SW 1271 (cell line): ENCODE measurements at places on chromosomes 2 and 18.

GRCh38 chr2:140392824-140393223, 1612.6 kb upstream of the NXPH2 start:
- no peak for DNase-seq

GRCh38 chr18:63317556-63317946, 2.0 kb downstream of the BCL2 start:
- no peak for DNase-seq

GRCh38 chr2:68110102-68110501, 47.3 kb upstream of the C1D start:
- DNase-seq = no peak

GRCh38 chr2:85990084-85990483, 101.3 kb upstream of the ST3GAL5 start:
- no peak for DNase-seq

DNA sequence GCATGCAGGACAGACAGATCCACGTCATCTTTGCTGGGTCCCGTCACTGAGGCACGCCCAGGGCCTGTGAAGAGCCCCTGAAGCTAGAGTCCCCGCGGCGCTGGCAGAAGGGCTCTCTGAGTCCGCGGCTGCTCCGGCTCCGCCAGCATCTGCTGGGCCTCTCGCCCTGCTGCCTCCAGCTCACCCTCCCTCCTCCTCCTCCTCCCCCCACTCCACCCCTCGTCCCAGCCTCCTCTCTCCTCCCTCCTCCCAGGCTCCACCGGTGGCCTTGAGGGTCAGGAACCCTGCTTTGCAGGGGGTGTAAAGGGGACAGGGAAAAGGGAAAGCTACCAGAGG, at the start of gene TNS1:
Gene TNS1 (minus strand): TSS at position 151 of the 336 bp plus-strand sequence. CDS start 123 bp downstream, at position 28.
- DNase-seq = no peak

- no peak for DNase-seq
Observed at GRCh38 chr2:54952425-54952824, 97.8 kb downstream of the RTN4 start.

DNA sequence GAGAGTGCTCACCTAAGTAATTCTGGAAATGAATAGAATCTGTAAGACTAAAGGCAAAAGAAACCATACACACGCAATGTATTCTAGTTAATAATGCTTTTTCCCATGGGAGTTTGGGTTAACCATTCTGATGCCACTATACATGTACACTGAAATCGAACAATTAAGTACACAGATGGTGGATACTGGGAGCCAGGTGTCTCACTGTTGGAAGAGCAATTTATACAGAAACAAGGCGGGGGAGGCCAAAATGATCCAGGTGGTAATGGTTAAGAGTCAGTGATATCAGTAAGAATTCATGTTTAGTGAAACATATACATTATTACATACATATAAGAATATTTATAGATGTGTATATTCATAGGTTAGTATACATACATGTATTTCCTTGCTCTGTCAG, 67.2 kb downstream of the TMEM131 start:
- no peak for DNase-seq

GRCh38 chr2:37928377-37928776, 3.3 kb downstream of the RMDN2 start:
- DNase-seq = no peak

DNA sequence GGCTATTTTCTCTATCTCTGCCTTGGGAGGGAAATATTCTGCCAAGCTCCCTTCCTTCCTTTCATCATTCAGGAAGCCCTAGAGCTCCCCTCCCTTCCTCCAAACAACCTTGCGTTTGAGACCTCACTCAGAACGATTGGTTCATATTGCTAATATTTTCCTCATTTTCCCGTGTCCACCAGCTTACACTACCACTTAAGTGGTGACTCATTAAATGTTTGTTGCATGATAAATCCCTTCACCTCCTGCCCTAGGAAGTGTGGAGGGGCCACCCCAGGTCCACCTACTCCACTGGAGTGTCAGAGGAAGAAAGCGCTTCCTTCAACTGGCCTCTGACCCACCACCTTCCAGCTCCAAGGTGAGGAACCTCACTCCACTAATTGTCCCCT, 2.3 kb upstream of the LPIN2 start:
- DNase-seq = peak; percentile 74

GRCh38 chr18:47882641-47883040, 47.8 kb downstream of the SMAD2 start:
- no peak for DNase-seq

DNA sequence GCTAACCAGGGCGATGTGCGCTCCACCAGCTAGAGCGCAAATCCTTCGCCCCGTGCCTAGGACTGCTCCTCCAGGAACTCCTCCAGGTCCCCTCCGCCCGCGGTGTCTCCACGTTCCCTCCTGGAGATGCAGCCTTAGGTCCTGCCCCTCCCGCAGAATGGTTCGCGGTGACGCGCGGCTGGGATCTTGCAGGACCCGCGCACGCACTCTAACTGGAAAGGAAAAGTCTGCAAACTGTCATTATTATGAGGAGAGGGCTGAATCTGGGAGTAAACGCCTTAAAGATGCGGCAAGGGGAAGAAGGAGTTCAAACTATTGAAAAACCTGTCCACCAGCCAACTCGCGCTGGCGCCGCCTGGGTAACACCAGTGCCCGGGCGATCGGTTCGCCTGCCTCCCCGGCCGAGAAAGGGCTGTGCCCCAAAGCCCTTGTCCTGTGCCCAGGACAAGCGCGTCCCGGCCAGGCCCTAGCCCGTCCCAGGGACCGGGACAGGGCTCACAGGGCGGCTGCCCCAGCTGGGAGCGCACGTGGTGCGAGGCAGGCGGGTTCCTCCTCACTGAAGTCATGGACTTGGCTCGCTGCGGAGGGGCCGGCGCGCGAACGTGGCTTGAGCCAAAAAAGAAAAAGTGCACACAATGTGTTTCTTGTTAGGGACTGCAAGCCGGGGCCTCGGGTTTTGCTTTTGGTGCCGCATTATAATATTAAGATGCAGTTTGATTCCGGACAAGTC, 5.5 kb upstream of the ID2 start:
- no peak for DNase-seq

DNA sequence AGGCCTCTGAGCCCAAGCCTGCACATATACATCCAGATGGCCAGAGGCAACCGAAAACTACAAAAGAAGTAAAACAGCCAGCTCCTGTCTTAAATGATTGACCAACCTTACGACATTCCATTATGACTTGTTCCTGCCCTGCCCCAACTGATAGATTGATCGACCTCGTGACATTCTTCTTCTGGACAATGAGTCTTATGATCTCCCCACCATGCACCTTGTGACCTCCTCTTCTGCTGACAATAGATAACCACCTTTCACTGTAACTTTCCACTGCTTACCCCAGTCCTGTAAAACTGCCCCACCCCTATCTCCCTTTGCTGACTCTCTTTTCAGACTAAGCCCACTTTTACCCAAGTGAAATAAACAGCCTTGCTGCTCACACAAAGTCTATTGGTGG, 670.0 kb upstream of the PKDCC start:
- DNase-seq = no peak

DNA sequence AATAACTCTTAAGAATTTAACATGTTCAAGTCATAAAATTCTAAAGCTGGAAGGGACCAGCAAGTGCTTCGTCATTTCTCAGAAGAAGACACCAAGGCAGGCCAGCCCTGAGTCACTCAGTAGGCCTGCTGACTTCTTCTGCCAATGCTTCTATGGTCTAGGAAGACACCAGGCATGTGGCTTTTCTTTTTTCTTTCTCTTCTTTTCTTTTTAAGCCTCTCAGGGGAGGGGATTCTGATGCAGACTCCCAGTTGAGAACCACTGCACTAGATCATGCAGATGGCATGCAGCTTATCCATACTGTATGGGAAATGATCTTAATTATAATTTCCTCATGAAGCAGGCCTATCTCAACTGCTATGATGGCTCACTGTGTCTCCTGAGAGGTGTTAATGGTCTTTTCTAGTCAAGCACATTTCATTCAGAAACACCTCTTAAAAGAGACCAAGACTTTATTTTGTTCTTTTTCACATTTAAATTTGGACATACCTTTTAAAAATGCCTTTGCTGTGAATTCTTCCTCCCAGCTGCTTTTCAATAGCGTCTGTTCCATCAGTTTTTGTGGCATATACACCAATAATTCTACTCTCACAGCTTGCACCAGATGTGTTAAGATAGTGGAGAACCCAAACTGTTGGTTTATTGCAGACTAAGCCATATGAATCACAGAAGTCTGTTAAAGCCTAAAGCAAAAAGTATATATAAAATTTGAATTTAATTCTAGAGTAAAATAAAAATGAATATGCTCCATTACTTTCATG, 11.3 kb downstream of the KCTD18 start:
- no peak for DNase-seq

- no peak for DNase-seq
Observed at GRCh38 chr18:43220691-43221090, 56.6 kb downstream of the SYT4 start.

DNA sequence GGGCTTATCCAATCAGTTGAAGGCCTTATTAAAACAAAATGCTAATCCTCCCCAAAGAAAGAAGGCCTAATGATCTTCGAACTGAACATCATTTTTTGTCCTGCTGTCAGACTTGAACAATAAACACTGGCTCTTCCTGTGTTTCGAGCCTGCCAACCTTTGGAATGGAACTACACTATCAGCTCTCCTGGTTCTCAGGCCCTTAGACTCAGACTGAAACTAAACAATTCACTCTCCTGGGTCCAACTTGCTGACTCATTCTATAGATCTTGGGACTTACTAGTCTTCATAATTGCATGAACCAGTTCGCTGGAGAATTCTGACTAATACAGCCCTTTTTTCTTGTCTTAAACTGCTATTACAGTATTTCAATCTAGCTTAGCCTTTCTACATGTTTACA, 235.2 kb downstream of the LNPK start:
- DNase-seq = no peak

DNA sequence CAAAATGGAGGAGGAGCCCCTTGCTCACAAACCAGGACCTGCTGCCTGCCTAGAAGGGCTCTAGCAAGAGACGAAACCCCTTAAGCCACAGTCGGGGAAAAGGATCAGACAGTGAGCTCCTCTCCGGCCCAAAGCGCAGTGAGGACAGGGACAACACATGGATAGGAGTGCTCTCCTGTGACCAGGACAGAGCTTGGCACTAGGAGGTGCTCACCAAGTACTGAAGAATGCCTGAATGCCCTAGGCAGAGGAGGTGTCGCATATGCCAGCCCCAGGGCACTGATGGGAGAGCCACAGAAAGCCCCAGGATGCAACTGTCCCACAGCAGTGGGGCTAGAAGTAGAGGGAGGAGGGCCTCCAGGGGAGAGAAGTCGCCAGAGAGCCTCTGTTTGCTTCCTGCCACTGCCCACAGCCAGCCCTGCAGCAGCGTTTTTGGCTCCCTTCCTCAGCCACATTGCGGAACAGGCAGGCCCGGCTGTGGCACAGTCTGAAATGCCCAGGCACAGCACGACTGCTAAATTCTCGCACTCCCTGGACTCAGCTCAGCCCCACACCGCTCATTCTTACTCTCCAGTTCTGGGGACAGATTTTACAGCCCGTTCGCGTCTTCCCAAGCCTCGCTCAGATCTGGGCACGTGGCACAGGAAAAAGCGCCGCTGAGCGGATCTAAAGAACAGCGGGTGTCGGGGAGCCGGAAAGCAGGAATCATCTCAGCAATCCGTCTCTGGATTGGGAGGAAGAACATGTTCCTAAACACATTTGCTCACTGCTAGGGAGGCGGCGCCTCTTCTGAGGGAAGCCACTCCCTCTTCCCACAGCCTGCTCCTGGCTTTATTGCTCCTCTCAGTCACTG, 98.7 kb upstream of the POU3F3 start:
- no peak for DNase-seq

GRCh38 chr2:24542269-24542872, 51.3 kb downstream of the NCOA1 start:
- DNase-seq = no peak
